ENCODE measurements at places on chromosomes 16 and 17.

DNA sequence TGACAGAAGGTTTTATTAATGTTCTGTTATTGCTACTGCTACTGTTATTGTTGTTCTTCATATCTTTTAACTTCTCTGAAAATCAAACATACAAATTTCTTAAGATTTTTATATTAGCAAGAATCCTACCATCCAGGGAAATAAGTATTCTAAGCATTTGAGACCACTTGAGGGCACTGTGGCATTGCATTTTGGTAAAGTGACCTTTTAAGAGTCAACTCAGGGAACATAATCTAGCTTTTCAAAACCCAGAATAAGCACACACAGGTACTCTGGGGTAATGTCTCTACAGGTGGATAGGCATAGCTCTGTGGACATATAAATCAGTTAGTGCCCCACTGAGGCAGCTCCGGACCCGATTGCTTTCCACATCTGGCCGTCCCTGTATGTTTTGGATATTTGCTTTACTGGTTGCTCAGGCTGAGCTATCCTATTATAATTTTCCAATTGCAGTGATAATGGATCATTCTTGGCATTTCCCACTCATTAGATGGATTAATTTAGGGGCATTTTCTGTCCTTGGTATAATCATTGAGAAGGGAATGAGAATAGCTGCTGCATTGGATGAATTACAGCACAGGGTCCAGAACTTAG, 1425.1 kb upstream of the CDH8 start:
- peak; percentile 29 for DNase-seq

DNA sequence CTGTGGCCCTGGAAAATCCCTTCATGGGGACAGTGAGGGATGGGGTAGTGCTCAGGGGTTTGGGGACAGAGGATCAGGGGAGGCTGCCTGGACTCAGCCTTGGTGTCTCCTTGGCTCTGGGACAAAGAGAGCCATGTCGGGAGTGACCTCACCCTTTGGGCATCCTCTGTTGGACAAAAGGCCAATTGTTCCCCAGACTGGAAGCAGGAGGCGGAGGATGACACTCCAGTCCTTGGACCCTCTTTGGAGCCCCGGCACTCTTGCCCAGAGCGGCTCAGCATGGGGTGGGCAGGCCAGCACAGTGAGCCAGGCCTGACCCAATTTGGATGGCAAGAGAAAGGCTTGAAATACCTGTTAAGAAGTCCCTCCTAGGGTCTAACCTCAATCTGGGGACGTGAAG, 39.4 kb upstream of the PHB1 start:
- no peak for DNase-seq

DNA sequence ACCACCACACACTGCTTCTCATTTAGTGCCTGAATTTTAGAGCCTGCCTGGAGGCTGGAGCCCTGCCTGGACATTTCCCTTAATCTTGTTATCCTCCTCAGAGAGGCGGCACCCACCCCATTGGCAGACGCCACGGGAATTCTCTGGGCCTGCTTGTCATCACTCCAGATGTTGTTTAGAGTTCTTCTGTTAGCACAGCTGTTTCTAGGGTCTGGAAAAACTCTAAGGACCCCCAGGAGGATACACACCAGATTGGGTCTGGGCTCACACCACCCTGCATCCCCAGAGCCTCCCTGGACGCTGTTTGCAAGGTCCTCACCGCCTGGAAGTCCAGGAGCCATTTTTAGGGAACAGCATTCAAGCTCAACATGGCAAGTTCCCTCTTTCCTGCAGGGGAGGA, 565 bp upstream of the XAF1 start:
- DNase-seq, result no peak

GRCh38 chr16:20504418-20504817, 53.1 kb downstream of the ACSM2A start:
- no peak for DNase-seq

- no peak for DNase-seq
Observed at GRCh38 chr16:49027420-49027819, 254.2 kb downstream of the CBLN1 start.

GRCh38 chr16:73233846-73234424, 186.0 kb upstream of the ZFHX3 start:
- DNase-seq, result no peak

DNA sequence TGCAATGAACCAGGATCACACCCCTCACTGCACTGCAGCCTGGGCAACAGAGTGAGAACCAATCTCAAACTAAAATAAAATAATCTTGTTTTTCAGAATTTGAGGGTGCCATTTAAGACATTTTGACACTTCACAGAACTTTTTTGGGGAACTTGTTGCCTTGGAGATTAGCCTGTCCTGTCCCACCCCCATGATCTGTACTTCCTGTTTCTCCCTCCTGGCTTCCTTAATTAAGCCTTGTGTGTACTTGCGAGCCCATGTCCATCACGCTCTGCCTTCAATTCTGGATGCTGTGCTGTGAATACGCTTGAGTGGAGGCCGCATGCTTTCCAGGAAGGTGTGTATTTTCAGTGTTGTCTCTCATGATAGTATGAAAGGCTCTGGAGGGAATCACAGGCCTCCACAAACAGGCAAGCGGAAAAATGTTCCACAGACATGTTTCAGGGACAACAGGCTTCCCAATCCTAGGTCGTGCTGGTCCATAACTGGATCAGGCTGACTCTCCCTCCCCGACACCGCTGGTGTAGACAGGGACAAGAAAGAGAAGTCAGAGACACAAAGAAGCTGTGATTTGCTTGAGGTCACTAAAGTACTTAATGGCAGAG, 56.9 kb downstream of the NOS2 start:
- no peak for DNase-seq

DNA sequence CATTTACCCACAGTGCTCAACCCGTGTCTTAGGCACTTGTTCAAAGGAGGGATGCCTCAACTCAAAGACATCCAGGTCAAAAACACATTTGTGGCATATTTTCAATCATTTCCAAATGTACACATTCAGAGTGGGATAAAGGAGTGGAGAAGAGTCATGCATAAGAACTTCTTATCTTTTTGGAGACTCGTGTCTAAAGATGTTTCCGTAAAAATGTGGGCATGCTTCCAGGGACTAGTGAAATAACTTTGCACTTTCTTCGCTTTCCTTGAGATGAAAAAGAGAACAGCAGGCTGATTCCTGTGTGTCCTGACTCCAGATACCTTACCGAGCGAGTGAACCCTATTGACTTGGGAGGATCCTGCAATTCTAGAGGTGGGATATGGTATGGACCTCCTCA, 256.6 kb upstream of the KCNJ16 start:
- peak; percentile 78 for DNase-seq

- DNase-seq, result no peak
Observed at GRCh38 chr16:1109648-1110047, 13.6 kb upstream of the C1QTNF8 start.

- DNase-seq, result no peak
Observed at GRCh38 chr17:40310882-40311391, 2.0 kb downstream of the RARA start.

DNA sequence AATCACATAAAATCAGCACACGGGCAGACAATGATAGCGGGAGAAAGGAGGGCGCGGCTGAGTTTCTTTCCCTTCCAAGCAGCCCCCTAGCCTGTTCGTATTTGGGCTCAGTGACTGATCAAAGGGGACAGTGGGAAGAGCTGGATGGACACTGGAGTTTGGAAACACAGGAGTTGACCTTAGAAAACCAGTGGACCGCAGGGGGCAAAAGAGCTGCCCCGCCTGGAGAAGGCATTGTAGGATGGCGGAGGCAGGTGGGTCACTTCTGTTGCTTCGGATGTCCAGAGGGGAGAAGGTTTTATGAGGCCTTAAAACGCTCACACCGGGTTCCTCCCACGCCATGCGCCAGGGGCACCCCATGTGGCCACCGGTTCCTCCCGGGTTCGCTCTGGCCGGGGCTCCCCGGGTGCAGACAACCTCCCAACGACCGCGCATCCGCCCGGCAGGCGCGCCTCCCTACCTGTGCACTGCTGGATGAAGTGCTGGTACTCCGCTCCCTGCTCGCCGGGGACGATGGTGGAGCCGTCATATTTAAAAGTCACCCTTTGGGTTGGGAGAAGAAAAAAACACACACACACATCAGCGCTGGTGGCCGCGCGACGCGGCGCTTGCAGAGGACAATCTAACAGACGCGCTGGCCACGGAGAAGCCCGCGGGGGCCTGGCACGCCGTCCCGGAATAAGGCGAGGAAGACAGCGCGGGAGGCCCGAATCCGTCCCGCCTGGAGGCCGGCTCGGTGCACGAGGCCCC, 662 bp downstream of the COTL1 start:
- no peak for DNase-seq
